Activated naive CD4-positive, alpha-beta T cell treated with anti-CD3 and anti-CD28 coated beads, Interleukin-2, amount 50 U/mL, for 72 hours (primary cell): ENCODE measurements at places on chromosomes 7 and 10.
A peak's percentile ranks its signal among the peaks of the same experiment; 100 is the strongest.

DNA sequence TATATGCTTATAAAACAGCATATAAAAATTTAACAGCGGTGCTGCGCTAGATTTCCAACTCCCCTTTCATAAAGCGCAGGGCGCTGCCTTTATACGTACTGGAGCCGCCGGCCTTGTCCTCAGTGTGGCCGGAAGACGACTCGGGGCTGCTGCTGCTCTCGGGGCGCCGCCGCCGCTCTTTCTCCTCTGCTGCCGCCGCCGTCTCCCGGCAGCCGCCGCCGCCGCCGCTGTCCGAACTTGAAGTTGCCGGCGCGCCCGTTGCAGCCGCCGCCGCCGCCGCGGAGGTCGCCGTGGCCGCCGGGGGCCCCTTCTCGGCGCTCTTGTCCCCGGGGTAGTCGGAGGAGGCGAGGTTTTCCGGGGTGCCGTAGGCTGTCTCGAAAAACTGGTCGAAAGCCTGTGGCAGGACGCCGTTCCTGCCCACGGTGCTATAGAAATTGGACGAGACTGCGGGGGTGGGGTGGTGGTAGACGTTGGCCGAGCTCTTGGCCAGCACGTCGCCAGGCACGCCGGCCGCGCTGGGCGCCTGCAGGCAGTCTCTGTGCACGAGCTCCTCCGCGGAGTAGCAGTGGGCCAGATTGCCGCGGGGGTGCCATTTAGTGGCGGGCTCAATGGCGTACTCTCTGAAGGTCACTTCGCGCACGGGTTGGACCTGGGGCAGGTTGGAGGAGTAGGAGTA is 557 bp downstream of the HOXA11 start:
- DNase-seq, result no peak

GRCh38 chr10:90047243-90047729 is 345.9 kb downstream of the KIF20B start:
- DNase-seq, result no peak

DNA sequence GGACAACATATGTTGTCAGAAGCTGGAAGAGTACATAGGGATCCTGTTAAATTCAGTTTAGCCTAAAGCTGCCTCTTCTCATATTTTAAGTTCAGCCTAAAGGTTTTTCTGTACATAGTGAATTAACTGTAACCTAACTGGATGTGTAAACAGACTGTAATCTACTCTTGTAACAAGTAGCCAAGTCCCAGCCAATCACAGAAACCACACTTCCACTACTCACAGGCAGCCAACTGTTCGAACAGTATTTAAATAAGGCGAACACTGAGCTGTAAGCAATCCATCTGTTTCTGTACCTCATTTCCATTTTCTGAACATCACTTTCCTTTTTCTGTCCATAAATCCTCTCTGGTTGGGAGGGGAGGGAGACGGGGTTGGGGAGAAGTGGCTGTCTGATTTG is 15.0 kb upstream of the STN1 start:
- no peak for DNase-seq

- DNase-seq, result no peak
Measured at GRCh38 chr7:97014145-97014750, 8.9 kb downstream of the DLX6 start.

- DNase-seq, result no peak
Measured at GRCh38 chr7:156845379-156846101, 47.4 kb downstream of the LMBR1 start.

- DNase-seq, result no peak
Measured at GRCh38 chr7:153097511-153098201, 338.1 kb downstream of the ACTR3B start.

DNA sequence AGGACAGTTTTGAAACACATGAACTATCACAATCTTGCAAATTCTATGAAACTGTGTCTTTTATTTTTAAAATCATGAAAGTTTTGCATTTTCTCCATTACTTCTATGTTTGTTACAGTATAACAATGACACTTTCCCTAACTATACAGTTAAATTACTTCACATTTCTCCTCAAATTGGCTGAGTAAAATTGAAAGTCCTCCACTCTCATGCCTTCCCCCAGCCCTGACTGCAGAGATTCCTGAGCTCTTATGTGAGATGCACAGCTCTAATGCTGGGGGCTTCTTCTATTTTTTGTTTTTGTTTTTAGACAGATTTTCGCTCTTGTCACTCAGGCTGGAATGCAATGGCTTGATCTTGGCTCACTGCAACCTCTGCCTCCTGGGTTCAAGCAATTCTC is 22.7 kb upstream of the MAP3K8 start:
- no peak for DNase-seq

- peak; percentile 69 for DNase-seq
Measured at GRCh38 chr7:92836489-92836999, at the start of gene CDK6. TSS of gene CDK6 (minus strand) at chr7:92836573. CDS start at chr7:92833323, 3,250 bp downstream.

DNA sequence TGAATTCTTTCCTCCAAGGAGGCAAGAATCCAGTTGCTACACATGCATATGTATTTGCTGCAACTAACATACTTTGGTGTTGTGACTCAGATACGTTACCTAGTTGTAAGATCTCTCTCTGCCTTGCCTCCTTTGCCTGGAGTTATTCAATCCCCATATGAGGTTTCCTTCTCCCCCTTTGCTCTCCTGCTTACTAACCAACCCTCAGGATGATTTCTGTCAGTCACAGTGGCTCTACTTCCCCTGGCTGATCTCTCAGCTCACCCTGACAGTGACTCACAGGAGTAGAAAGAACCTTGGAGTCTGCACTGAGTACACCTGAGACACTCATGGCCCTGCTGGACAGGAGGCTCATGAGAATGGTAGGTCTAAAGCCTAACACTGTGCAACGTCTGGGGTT is 92.0 kb downstream of the TMEM106B start:
- DNase-seq, result no peak
